ENCODE measurements at places on chromosomes 1 and 21.

GRCh38 chr1:118209648-118210047 is 24.6 kb upstream of the SPAG17 start:
- DNase-seq = no peak

DNA sequence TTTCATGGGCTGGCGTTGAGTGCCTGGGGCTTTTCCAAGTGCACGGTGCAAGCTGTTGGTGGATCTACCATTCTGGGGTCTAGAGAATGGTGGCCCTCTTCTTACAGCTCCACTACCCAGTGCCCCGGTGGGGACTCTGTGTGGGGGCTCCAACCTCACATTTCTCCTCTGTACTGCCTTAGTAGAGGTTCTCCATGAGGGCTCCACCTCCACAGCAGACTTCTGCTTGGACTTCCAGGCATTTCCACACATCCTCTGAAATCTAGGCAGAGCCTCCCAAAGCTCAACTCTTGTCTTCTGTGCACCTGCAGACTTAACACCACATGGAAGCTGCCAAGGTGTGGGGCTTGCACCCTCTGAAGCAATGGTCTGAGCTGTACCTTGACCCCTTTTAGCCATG is 82.1 kb downstream of the CCDC18 start:
- DNase-seq = no peak

- DNase-seq = no peak
These were observed 1166.7 kb upstream of the B3GALT2 start for GRCh38 chr1:194353121-194353520.

- DNase-seq = no peak
These were observed 138.5 kb downstream of the SLC45A1 start for GRCh38 chr1:8456308-8456912.

GRCh38 chr1:161153176-161153575 is 602 bp upstream of the UFC1 start:
- DNase-seq = no peak

- no peak for DNase-seq
These were observed 204.6 kb downstream of the PTBP2 start for GRCh38 chr1:96926176-96926575.

- no peak for DNase-seq
These were observed 52.6 kb downstream of the ABCA4 start for GRCh38 chr1:94068096-94068998.

DNA sequence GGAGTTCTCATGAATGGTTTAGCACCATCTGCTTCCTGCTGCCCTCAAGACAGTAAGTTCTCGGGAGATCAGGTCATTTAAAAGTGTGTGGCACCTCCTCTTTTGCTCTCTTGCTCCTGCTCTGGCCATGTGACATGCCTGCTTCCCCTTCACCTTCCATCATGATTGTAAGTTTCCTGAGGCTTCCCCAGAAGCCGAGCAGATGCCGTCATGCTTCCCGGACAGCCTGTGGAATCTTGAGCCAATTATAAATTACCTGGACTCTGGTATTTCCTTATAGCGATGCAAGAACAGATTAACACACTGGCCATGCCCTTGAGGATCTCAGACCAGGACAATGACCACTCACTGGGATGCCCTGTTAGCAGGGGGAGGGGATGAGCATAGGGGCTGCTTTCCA is 212.3 kb downstream of the MATN1 start:
- no peak for DNase-seq

GRCh38 chr1:75731881-75732280 is 7.4 kb downstream of the ACADM start:
- DNase-seq = no peak

GRCh38 chr1:182587666-182588499 is 1.2 kb downstream of the RNASEL start:
- DNase-seq = no peak

- no peak for DNase-seq
These were observed 160.3 kb downstream of the ETS2 start for GRCh38 chr21:38965910-38966504.

- DNase-seq = no peak
These were observed 82.8 kb downstream of the EXTL2 start for GRCh38 chr1:100811808-100812207.

GRCh38 chr1:247540581-247540980 is 4.3 kb upstream of the OR2C3 start:
- DNase-seq = no peak

GRCh38 chr1:151545542-151545941 is 5.4 kb downstream of the TUFT1 start:
- no peak for DNase-seq

GRCh38 chr1:107535091-107535490 is 394.3 kb downstream of the NTNG1 start:
- no peak for DNase-seq

DNA sequence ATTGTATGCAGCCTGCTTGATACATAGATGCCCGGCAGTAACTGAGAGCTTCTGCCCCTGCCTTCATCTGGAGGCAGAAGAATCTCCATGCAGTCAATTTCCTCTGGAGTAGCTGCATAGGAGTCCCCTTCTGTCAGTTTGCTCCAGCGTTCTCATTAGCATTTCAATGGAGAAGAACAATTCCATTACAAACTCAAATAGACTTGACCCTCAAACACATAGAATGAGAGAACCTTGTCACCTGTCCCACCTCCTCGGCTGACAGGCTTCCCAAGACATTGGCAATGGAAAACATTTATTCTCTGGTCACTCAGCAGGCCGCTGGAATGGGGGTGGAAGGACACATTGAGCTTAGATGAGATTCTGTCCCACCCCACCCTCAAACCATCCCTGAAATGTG is 45.6 kb upstream of the TMEM51 start:
- DNase-seq = no peak

DNA sequence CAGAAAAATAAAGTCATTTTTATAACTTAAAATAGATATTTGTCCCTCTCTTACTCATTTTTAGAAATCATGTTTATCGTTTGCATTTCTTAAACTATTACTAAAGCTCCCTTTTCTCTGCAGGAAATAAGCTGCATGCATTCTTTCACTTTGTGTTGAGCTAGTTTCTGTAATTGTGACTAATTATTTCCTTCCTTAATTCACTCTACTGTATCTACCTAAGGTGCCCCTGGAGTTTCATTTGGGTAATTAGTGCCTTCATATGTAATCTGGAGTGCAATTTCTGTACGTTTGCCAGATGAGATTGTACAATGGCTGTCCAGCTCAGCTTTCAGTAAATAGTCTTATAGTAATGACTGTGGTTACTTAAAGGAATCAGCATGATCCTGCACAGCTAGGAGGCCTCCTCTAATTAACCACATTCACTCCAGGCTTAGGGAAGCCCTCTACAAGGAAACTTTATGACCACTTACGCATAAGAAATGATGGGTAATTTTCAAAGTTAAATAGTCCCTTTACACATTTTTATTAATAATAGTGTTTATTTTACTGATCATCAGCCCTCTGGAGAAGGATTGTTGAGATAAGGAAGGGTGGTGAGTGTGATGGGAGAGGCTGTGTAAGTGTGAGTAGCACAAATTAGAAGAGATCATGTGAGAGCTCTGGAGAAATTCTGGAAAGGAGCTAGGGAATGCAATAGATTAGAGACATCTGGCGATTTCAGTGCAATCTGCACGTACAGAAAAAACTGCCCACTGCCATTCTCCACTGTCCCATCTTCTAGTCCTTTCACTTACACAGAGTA is 86.8 kb downstream of the LRRC8C start:
- no peak for DNase-seq

DNA sequence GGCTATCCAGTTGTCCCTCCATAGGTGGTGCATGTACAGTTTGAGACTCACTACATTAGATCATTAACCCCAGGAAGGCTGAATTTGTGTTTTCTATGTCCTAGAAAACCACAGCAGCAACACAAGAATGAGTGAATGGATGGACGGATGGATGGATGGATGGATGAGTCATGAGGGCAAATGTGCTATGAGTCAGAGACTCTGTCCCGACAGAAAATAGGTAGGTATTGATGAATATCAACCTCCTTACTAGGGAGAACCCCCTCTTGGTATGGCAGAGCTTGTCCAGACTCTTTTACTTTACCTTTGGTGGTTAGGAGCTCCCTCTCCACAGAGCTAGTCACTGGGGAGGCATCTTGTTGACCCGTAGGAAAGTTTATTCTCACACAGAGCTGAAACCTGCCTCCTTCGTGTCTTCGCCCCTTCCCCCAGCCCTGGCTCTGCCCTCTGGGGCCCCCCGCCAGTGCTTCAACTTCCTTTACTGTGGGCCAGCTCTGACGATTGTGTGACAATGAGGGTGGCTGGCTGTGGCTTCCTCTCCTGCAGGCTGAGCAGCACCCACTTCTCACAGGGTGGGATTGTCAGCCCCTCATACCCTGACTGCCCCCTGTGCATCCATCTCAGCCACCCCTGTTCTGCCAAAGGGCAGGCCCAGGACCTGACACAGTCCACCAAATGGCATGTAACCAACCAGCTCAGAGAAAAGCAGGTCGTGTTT is 145.2 kb downstream of the FOXD2 start:
- DNase-seq = no peak

GRCh38 chr1:59139396-59139795 is 157.5 kb upstream of the FGGY start:
- DNase-seq = no peak

GRCh38 chr1:1196431-1197187 is 9.8 kb downstream of the TNFRSF18 start:
- peak; percentile 4 for DNase-seq

- DNase-seq = no peak
These were observed 57.5 kb downstream of the BCL9 start for GRCh38 chr1:147598621-147599361.

DNA sequence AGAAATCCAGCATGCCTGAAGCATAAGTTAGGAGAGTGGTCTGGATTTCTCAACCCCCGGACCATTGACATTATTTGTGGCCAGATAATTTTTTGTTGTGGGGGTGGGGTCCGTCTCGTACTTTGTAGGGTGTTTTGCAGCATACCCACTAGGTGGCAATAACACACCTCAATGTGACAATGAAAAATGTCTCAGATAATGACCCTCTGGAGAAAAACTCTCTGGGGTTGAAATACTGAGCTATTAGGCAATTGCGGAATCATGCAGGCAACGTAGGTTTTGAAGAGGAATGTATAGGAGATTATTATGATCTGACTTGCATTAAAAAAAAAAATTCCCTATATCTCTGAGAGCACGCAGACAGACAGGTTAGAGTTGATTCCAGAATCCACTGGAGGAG is 25.3 kb upstream of the RRP15 start:
- no peak for DNase-seq

DNA sequence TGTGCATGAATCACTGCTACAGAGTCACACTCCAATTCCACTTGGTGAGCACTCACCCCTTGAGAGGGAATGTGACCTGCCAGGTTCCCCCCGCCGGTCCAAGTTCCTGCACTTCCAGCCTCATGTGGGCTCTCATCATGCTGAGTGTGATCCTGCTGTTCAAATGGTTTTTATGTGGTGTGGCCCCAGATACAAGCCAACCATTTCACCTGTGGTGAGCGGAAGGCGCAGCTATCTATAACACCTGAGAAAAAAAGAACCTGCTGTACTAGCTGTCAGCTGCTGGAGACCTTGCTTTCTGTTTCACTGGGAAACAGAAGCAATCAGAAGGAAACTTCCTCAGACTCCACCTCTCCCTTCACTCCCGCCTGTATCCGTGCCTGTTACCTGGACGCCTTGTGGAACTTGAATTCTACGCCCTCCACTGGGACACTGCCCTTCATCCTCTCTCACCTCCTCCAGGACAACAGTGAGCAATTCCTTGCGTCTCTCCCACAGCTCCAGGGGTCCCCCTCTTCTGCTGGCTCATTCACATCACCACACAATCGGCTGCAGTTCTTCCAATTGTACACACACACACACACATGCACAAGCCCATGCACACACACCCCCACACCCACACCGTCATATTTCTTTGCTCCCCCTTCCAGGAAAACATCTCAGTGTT is 64.4 kb upstream of the RPL11 start:
- DNase-seq = no peak

DNA sequence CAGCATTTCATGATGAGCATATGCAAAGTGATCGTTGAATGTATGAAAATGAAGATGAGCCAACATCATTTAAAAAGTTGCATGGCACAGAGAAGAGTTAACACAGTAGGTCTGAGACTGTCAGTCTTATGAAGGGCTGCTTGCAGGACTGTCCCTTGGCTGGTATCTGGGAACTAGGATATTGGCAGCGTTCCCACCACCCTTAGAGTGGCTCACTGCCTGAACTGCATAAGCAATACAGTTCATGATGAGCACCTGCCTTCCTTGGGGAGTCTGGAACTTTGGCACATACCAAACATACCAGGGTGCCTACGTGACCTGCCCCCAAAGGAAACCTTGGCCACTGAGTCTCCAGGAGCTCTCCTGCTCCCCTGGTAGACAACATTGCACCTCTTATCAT is 161.8 kb downstream of the DSCAM start:
- no peak for DNase-seq

GRCh38 chr1:110495926-110496600 is 22.9 kb downstream of the KCNA10 start:
- peak; percentile 75 for DNase-seq

DNA sequence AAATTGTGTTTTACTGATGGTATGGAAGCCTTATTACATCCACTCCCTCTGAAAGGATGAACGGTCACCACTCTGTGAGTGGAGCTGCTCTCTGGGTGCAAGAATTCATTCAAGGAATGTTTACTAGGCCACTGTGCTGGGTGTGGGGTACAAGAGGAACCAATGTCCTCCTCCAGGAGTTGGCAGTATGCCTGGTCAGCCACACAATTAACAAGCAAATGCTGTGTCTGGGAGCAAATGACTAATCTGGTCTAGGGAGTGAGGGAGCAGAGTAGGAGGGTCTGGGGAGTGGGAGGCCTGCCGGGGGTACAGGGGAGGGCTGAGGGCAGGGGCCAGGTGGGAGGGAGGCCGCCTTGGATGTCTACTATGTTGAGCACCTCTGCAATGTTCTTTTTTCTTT is 27.2 kb upstream of the TDRD10 start:
- no peak for DNase-seq

DNA sequence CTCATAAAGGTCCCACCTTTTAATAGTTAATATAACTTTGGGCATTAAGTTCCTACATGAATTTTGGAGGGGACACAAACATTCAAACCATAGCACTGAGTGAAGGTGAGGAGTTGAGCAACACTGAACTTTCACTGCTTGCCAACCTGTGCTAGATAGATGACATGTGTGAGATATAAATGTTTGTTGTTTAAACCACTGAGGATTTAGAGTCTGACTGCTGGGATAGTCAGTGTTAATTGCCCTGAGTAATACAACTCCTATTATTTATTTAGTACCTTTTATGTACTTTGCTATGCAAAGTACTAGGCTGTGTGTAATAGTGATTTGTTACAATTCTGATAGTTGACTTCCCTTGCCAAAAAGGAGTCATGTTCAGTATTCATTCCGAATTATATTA is 32.4 kb upstream of the SLC16A1 start:
- DNase-seq = no peak

- DNase-seq = no peak
These were observed 54.7 kb upstream of the ARTN start for GRCh38 chr1:43878854-43879253.

DNA sequence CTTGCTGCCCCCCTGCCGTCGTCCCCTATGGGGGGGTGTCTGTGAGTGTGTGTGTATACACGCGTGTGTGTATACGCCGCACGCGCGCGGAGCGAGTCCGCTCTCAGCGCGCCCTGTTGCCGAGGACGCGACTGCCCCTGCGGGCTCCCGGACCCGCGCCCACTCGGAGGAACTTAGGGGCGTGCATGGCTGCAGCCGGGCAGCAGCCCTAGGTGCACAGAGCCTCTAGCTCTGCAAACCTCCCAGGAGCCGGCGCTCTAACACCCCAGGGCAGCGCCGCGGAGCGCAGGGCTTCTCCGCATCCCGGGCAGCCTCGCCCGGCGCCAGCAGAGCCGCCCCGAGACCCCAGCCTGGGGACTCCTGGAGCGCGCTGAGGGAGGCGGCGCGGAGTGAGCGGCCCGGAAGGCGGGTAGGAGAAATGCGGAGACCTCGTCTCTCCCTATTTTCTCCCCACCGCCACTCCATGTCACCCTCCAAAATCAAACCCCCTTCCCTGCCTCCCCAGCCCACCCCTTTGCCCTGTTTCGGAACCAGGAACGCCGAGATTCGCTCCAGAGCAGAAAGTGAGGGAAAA is 574 bp downstream of the ITPKB start:
- DNase-seq = peak; percentile 23
